Neural crest cell (in vitro differentiated cells): ENCODE measurements at places on chromosomes 6 and 20. TPM values are rescaled to one million over a fixed set of nuclear protein-coding genes. Genes with fewer than 3 reads are reported as not detected.

Gene THBD
- total RNA-seq: 0.12 and 0.16 TPM in 2 replicates

Gene KCNB1
- 1.6 and 2.8 TPM in 2 replicates for total RNA-seq

Gene MRPS18A
- total RNA-seq: 49.5 and 50.6 TPM in 2 replicates

Gene CENPQ
- 12.1 and 13.1 TPM in 2 replicates for total RNA-seq

- DNase-seq: no peak
- no peaks in the 10 kb centered on the region for H3K36me3 ChIP-seq
- H3K27me3 ChIP-seq: no peaks in the 10 kb centered on the region
- no peak overlapping the region for H3K27ac ChIP-seq
- H3K4me3 ChIP-seq: no peak overlapping the region
These were observed 151.0 kb downstream of the SCML4 start for GRCh38 chr6:107673076-107673494.

Gene RSPO3
- not detected in 2 replicates for total RNA-seq

DNA sequence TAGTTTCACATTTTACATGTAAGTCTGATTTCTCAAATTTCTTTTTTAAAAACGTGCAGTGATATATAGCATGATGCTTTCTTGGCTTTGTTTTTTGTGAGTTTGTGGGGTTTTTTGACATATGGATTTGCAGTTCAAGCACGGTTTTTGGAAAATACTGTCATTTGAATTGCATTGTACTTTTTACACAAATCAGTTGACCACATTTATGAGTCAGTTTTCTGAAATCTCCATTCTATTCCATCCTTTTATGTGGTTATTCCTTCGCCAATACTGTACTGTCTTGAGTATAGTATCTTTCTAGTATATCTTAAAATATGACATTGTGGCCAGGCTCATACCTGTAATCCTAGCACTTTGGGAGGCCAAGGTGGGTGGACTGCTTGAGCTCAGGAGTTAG, 890.0 kb upstream of the CITED2 start:
- no peaks in the 10 kb centered on the region for H3K4me1 ChIP-seq
- no peak overlapping the region for H3K4me3 ChIP-seq
- H3K27ac ChIP-seq: no peak overlapping the region

- H3K4me3 ChIP-seq: no peak overlapping the region
- no peak for DNase-seq
- H3K4me1 ChIP-seq: peaks cover 22% of the 10 kb centered on the region
These were observed 14.2 kb downstream of the SLC23A2 start for GRCh38 chr20:4987130-4987529.

GRCh38 chr6:24549674-24550353, 55.0 kb downstream of the ALDH5A1 start:
- H3K27ac ChIP-seq: no peak overlapping the region
- H3K4me3 ChIP-seq: no peak overlapping the region
- H3K4me1 ChIP-seq: peaks cover 4% of the 10 kb centered on the region
- DNase-seq: no peak
- no peaks in the 10 kb centered on the region for H3K36me3 ChIP-seq

GRCh38 chr6:92587525-92587924, 831.8 kb downstream of the EPHA7 start:
- no peak overlapping the region for H3K27ac ChIP-seq
- no peak overlapping the region for H3K4me3 ChIP-seq
- no peaks in the 10 kb centered on the region for H3K36me3 ChIP-seq
- no peaks in the 10 kb centered on the region for H3K4me1 ChIP-seq

GRCh38 chr6:101711518-101711917, 318.0 kb downstream of the GRIK2 start:
- H3K36me3 ChIP-seq: no peaks in the 10 kb centered on the region
- H3K4me3 ChIP-seq: no peak overlapping the region
- no peaks in the 10 kb centered on the region for H3K4me1 ChIP-seq
- DNase-seq: no peak
- no peak overlapping the region for H3K27ac ChIP-seq
